B cell (primary cell): ENCODE measurements at places on chromosomes 1 and 21. TPM values are rescaled to one million over a fixed set of nuclear protein-coding genes. Genes with fewer than 3 reads are reported as not detected.

- no peaks in the 10 kb centered on the region for H3K27me3 ChIP-seq
- no peaks in the 10 kb centered on the region for H3K36me3 ChIP-seq
- no peak overlapping the region for H3K4me3 ChIP-seq
These were observed 44.7 kb downstream of the CAPN2 start for GRCh38 chr1:223756806-223757700.

GRCh38 chr21:45533846-45534635 is 8.2 kb downstream of the SLC19A1 start:
- peaks cover 3% of the 10 kb centered on the region for H3K36me3 ChIP-seq
- peaks cover 20% of the 10 kb centered on the region for H3K4me1 ChIP-seq
- no peaks in the 10 kb centered on the region for H3K27me3 ChIP-seq

DNA sequence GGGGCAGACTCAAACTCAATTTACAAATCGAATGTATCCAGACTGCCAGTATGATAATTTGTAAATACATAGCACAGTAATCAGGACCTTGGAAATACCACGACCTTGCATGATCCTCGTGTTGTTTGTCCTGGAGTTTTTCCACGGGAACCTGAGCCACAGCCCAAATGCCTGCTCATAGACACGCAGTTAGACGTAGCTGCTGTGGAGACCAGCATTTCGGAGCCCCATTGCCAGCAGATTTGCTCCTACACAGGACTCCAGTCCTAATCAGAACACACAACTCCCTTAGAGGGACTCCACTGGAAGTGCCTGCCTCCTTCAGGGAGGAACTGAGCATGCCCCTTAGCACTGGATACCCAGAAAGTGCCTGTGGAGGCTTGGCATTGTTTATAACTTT is 163.2 kb downstream of the GALNT2 start:
- no peak for DNase-seq
- no peak overlapping the region for H3K27ac ChIP-seq
- peaks cover 22% of the 10 kb centered on the region for H3K4me1 ChIP-seq

- peaks cover 6% of the 10 kb centered on the region for H3K36me3 ChIP-seq
- no peaks in the 10 kb centered on the region for H3K27me3 ChIP-seq
- H3K4me1 ChIP-seq: peaks cover 10% of the 10 kb centered on the region
- DNase-seq: no peak
These were observed 2.3 kb downstream of the FAAP20 start for GRCh38 chr1:2192031-2192995.

DNA sequence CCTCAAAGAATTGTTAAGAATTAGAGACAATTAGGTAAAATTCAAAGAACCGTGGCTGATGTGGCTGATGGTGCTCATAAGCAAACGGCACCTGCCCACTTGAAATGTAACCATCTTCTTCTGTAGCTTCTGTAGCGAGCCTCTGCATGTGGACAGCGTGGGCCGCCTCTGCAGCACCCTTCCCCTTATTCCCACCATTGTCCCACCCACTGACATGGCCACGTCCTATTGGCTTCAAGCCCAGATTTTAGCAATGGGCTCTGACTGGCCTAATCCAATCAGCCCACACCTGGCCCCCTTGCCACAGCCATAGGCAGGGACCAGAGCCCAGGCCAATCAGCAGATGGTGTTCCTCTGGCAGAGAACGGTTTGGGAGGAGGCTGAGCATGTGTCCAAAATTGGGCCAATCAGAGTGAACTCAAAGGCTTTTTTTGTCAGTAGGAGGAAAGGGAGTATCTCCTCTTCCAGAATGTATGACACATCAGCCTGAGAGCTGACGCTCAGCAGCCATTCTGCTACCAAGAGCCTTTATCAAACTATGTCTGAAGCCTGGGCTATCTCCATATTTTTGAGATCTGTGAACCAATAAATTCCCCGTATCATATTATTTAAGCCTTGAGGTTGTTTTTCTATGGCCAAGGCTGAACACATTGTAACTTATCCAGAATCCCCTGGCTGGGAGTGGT is 518.5 kb downstream of the SMYD3 start:
- H3K27me3 ChIP-seq: no peaks in the 10 kb centered on the region
- H3K4me3 ChIP-seq: no peak overlapping the region
- no peaks in the 10 kb centered on the region for H3K36me3 ChIP-seq

- H3K4me3 ChIP-seq: no peak overlapping the region
- H3K36me3 ChIP-seq: no peaks in the 10 kb centered on the region
- peak; percentile 44 for DNase-seq
- peaks cover 8% of the 10 kb centered on the region for H3K4me1 ChIP-seq
- no peaks in the 10 kb centered on the region for H3K27me3 ChIP-seq
- H3K27ac ChIP-seq: no peak overlapping the region
These were observed 14.6 kb upstream of the TMEM61 start for GRCh38 chr1:54965624-54966340.

- H3K4me3 ChIP-seq: no peak overlapping the region
- no peaks in the 10 kb centered on the region for H3K27me3 ChIP-seq
- no peaks in the 10 kb centered on the region for H3K36me3 ChIP-seq
- H3K4me1 ChIP-seq: no peaks in the 10 kb centered on the region
These were observed 67.8 kb downstream of the TMPRSS15 start for GRCh38 chr21:18335651-18336236.

- H3K27ac ChIP-seq: no peak overlapping the region
- no peaks in the 10 kb centered on the region for H3K27me3 ChIP-seq
- H3K4me3 ChIP-seq: no peak overlapping the region
- H3K36me3 ChIP-seq: no peaks in the 10 kb centered on the region
- DNase-seq: no peak
- no peaks in the 10 kb centered on the region for H3K4me1 ChIP-seq
These were observed 278.2 kb downstream of the DSCAM start for GRCh38 chr21:40568807-40569206.

Gene NR1I3
- not detected in 2 replicates for polyA plus RNA-seq

Gene GPR61
- not detected in 2 replicates for polyA plus RNA-seq

Gene GUCA2A
- polyA plus RNA-seq: not detected in 2 replicates
